Liver (tissue), 10 donors: ENCODE measurements at places on chromosomes 2 and 18. TPM values are rescaled to one million over a fixed set of nuclear protein-coding genes. Genes with fewer than 3 reads are reported as not detected.

OR6B3 gene
- total RNA-seq: not detected

ADAM23 gene
- 0.17 TPM for total RNA-seq

COL6A3 gene
- 28.7 TPM for total RNA-seq

NDUFAF7 gene
- total RNA-seq: 9.9 TPM

SP3 gene
- total RNA-seq: 55.4 TPM

TLX2 gene
- not detected for total RNA-seq

CD207 gene
- not detected for total RNA-seq

NEURL3 gene
- total RNA-seq: 3.4 TPM

MEX3C gene
- 16.1 TPM for total RNA-seq
